B cell (primary cell): ENCODE measurements at places on chromosomes 16 and 17. TPM values are rescaled to one million over a fixed set of nuclear protein-coding genes. Genes with fewer than 3 reads are reported as not detected.

Gene GJC1
- not detected in 2 replicates for total RNA-seq

Gene WDR45B
- total RNA-seq: 63.3 and 72.7 TPM in 2 replicates

Gene MILR1
- total RNA-seq: 9.4 and 14.7 TPM in 2 replicates

Gene PPP1R1B
- total RNA-seq: not detected in 2 replicates

Gene ABCC11
- total RNA-seq: not detected in 2 replicates

Gene TTLL6
- not detected in 2 replicates for total RNA-seq

Gene PRR14
- total RNA-seq: 92.7 and 95.8 TPM in 2 replicates

Gene DRC7
- total RNA-seq: 0.22 and 2.1 TPM in 2 replicates

Gene CDT1
- total RNA-seq: 0.27 and 1.3 TPM in 2 replicates

Gene CDH15
- not detected in 2 replicates for total RNA-seq

Gene PRSS33
- not detected in 2 replicates for total RNA-seq

Gene GPR179
- total RNA-seq: 0.10 TPM in 1 of 2 replicates, not detected in the other

Gene SYCE1L
- total RNA-seq: 7.9 and 12.0 TPM in 2 replicates

Gene KRT36
- total RNA-seq: not detected in 2 replicates

Gene HSD17B1
- total RNA-seq: 2.0 and 3.3 TPM in 2 replicates

Gene TEKT5
- 0.42 TPM in 1 of 2 replicates, not detected in the other for total RNA-seq

Gene ZPBP2
- 1.7 and 2.0 TPM in 2 replicates for total RNA-seq

Gene RPS15A
- 2,146 and 2,321 TPM in 2 replicates for total RNA-seq

Gene ALOX12B
- 0.29 and 0.69 TPM in 2 replicates for total RNA-seq

Gene ICAM2
- total RNA-seq: 48.7 and 55.7 TPM in 2 replicates

Gene CDH16
- not detected in 2 replicates for total RNA-seq

Gene TNK1
- 10.0 and 11.7 TPM in 2 replicates for total RNA-seq

Gene RPL27
- 925 and 1,087 TPM in 2 replicates for total RNA-seq

Gene GPR139
- not detected in 2 replicates for total RNA-seq

Gene ACSM3
- 76.3 and 84.2 TPM in 2 replicates for total RNA-seq

Gene ADAMTS18
- not detected in 2 replicates for total RNA-seq

Gene SLC38A8
- total RNA-seq: not detected in 2 replicates

Gene P2RX5
- total RNA-seq: 405 and 410 TPM in 2 replicates

Gene OTOP3
- not detected in 2 replicates for total RNA-seq

Gene MYH8
- not detected in 2 replicates for total RNA-seq

Gene C1QTNF8
- total RNA-seq: not detected in 2 replicates

Gene MYCBPAP
- total RNA-seq: 5.1 and 5.5 TPM in 2 replicates

Gene CD300LD
- total RNA-seq: not detected in 2 replicates

Gene SEPTIN1
- total RNA-seq: 150 and 154 TPM in 2 replicates

Gene GUCY2D
- not detected in 2 replicates for total RNA-seq

Gene CD300C
- total RNA-seq: 0.19 and 0.74 TPM in 2 replicates

Gene KRT13
- not detected in 2 replicates for total RNA-seq

Gene KLHL10
- total RNA-seq: 0.12 and 0.15 TPM in 2 replicates

Gene CDK5R1
- total RNA-seq: 6.2 and 7.2 TPM in 2 replicates

Gene SLC12A3
- 4.9 and 5.3 TPM in 2 replicates for total RNA-seq

Gene IL21R
- total RNA-seq: 28.5 and 31.6 TPM in 2 replicates

Gene SLC9A5
- total RNA-seq: 1.7 and 2.4 TPM in 2 replicates

Gene OSGIN1
- 1.2 and 1.8 TPM in 2 replicates for total RNA-seq

Gene HAS3
- total RNA-seq: 2.5 and 2.6 TPM in 2 replicates

Gene JMJD6
- total RNA-seq: 38.2 and 41.1 TPM in 2 replicates

Gene C16orf46
- 0.73 TPM in 1 of 2 replicates, not detected in the other for total RNA-seq

Gene KIF2B
- not detected in 2 replicates for total RNA-seq

Gene CD300LB
- total RNA-seq: 0.12 TPM in 1 of 2 replicates, not detected in the other

Gene ANKRD40CL
- not detected in 2 replicates for total RNA-seq

Gene AATK
- total RNA-seq: 0.70 and 1.7 TPM in 2 replicates

Gene RNF40
- 120 and 121 TPM in 2 replicates for total RNA-seq

Gene TUBB3
- total RNA-seq: 0.34 and 0.70 TPM in 2 replicates
